Amniotic stem cell (primary cell): ENCODE measurements at places on chromosomes 1 and 21.

- DNase-seq, result no peak
These were observed 41.5 kb downstream of the CBS start for GRCh38 chr21:43034101-43034500.

GRCh38 chr21:32955311-32956060 lies 70.2 kb upstream of the OLIG2 start:
- no peak for DNase-seq

DNA sequence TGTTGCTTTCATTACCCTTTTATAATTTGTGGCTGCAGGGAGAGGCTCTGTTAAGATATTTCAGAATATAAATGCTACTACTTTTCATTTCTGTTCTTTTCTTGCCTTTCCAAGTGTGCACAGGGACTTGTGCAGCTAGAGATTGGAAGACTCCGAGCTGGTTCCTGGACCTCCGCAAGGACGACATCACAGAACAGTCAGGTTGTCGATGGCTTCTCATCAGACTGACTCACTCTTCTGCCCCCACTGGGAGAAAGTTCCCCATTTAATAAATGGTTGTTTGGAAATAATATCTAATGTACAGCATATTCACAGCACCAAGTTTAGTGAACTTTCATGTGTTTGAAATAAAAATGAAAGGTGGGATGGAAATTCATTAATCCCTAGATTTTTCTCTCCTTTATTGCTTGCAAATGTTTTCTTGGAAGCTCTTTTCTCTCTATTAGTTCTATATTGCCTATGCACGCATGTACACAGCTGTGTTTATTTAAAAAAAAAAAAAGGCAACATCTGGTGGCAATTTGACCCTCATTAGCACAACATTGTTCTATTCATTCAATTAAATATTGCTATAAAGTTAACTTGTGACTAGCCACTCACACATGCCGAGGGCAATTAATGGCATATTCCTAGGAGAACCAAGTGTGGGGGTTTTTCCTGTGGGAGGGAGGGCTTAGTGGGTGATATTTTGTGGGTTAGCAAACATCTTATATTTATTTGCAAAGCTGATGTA lies 77.5 kb upstream of the L1TD1 start:
- no peak for DNase-seq

DNA sequence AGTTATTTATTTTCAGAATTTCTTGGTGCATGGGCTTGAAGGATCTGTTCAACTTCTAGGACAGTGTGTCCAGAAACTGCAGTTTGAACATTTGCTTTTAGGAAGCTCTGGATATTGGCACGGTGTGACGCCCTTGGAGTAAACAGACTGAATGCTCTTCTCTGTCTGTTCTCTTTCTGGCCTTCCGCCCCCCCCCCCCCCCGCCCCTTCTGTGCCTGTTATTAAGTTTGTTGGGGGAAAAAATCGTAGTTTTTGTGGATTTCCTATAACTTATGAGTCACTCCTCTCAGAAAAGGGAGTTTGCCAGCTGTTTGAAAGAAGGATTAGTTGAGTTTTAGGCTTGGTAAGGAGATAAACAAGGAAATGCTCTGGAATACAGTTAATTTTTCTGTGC lies 1.2 kb downstream of the KCTD3 start:
- DNase-seq, result peak; percentile 11

- DNase-seq, result no peak
These were observed 112.3 kb upstream of the NFIA start for GRCh38 chr1:60969971-60970509.

DNA sequence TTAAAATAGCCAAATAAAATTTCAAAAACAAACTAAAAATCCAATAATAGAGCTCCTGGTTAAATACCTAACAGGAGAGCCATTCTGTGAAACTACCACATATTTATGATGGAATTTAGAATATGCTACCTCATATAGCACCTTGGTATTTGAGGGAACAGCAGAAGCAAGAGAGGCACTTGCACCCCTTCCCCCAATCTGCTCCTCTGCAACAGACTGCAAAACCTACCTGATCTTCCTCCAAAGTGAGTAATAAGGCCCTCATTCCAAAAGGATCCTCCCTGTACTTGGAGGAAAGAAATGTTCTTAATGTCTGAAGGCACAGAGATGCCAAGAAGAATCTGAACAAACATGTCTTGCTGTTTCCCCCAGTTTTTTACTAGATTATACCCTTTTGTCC lies 28.1 kb upstream of the RNPC3 start:
- no peak for DNase-seq

- no peak for DNase-seq
These were observed 2.0 kb downstream of the CFAP45 start for GRCh38 chr1:159897962-159898361.

GRCh38 chr1:22450351-22451021 lies 1.2 kb upstream of the ZBTB40 start:
- DNase-seq, result no peak

DNA sequence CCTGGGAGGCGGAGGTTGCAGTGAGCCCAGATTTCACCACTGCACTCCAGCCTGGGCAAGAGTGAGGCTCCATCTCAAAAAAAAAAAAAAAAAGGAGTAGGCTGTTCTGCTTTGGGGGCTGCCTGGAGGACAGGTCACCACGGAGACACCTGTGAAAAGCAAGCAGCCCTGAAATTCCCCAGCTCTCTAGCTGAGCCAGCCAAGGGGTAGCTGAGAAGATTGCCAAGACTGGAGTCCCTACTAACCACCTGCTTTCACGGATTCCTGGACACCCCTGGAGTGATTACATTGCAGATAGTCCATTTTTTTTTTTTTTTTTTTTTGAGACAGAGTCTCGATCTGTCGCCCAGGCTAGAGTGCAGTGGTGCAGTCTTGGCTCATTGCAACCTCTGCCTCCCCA lies 12.5 kb downstream of the GPX7 start:
- no peak for DNase-seq

DNA sequence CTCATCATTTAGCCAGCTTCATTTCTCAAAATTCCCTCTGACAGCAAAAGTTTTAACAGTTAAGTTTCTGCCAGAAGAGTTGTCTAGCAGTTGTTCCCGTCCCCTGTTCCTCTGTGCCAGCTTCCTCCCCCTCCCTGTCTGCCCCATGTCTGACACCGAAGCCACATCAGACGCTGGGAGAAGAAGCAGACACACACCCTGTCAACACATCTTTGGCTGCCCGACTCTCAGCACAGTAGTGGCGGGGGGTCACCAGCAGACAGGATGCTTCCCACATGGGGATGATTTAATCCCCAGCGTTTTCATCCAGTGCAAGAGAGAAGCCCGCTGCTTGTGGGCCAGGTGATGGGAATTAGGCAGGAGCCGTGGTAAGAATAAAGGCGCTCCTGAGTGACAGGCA lies 379.4 kb upstream of the RUNX1 start:
- DNase-seq, result no peak

DNA sequence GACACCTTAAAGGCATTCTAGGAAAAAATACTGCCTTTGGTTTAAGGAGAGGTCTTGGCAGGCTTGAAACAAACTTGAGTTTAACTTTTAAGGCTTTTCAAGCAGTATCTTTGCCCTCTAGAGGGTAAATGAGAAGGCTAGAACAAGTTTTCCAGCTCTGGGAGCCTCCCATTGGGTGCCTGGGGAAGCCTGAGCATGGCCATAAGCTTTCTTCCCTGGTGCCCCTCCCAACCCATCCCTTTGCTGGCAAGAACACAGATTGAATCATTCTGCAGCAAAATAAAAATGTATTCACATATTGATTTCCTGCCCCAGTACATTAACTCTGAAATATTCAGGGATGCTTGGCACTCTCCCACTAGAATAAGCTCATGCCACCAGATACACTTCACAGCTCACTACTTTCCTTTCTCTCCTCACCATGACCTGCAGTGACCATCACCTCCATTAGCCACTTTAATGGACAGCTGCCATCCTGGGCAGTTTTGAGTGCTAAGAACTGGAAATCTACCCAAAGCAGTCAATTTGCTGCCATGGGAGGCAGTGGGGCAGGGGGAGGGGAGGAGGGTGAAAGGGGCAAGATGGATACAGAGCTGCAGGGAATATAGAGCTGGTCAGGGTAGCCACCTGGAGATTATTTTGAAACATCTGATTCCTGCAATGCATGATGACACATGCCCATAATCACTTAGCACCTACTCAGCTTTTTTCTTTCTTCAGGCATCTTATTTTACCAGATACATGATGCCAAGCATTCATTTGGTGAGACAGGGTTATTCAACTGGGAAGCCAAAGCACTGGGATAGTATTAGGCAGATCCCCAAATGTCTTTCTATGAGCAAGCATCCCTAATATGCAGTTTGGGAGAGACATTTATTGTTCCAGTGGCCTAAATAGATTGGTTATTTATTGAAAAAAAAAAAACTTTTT lies 140.6 kb downstream of the SYT2 start:
- no peak for DNase-seq

GRCh38 chr1:179767177-179767581 lies 24.1 kb downstream of the FAM163A start:
- no peak for DNase-seq

- DNase-seq, result no peak
These were observed 696.1 kb upstream of the NCAM2 start for GRCh38 chr21:20302084-20302483.

- DNase-seq, result no peak
These were observed 6.6 kb downstream of the BATF3 start for GRCh38 chr1:212692774-212693644.

GRCh38 chr1:238964631-238965030 lies 421.7 kb upstream of the CHRM3 start:
- no peak for DNase-seq

DNA sequence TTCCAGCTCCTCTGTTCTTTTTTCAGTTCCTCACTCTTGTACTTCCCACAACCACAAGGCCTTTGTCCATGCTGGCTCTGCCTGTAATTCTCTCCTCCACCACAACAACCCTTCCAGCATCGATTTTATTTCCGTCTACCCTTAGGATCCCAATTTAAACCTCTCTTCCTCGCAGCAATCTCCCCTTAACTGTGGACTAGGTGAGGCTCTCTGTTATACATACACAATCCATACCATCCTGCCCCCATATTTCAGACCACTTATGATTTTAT lies 90.4 kb upstream of the ZC3H11B start:
- no peak for DNase-seq

- DNase-seq, result no peak
These were observed 189.8 kb upstream of the PLXNA2 start for GRCh38 chr1:208433971-208434370.

DNA sequence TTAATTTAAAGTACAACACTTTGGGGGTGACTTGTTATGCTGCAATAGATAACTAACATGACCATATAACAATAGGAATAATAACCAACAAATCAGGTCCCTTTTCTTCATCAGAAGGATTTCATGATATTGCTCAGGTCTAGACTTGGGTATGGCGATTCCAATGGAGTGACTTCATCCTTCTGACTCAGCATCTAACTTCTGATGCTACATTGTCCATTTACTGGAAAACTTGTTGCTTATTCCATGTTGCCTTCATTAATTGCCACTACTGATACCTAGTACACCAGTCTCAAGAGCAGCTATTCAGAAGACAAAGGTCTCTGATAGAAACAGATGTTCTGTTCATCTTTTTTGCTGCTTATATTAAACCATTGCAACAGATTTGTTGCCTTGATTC lies 324.3 kb downstream of the TGFB2 start:
- no peak for DNase-seq

DNA sequence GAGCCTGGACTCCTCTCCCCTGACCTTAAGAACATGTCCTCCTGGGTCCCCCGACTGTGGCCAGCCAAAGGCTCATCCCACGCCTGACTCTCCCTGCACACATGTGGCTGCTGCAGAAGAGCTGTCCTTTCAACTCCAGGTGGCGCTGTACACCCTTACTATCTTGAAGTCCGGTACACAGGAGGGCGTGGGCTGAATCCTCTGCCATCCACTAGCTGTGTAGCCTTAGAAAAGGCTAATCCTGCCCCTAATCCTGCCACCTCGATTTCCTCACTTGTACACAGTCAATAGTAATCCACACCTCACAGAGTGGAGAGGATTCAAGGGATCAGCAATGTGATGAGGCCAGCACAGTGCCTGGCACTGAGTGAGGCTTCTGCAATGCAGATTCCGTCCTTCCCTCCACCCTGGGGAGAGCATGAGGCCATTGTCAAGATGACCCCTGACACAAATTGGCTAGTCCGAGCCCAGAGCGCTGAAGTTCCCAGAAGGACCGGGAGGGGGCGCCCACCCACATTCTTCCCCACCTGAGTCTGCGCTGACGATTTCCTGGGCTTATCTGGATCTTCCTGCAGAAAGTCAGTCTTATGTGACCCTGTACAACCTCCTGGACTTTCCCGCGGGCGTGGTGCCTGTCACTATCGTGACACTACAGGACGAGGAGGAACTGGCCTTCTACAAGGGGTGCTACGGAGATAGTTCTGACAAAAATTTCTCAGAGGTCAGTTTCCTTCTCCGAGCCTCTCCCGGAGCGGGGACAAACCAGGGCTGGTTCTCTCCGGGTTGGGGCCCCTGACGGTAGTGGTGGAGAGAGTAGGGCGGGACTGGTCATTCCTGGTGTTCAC lies 47.1 kb upstream of the DMBX1 start:
- peak; percentile 54 for DNase-seq

- DNase-seq, result no peak
These were observed 61.0 kb downstream of the TIAM1 start for GRCh38 chr21:31283025-31283424.

GRCh38 chr1:201346337-201346939 lies 31.0 kb downstream of the TNNT2 start:
- DNase-seq, result no peak

- DNase-seq, result no peak
These were observed 5.5 kb downstream of the MORC3 start for GRCh38 chr21:36325373-36326010.

GRCh38 chr1:51512120-51512519 lies 6.9 kb downstream of the EPS15 start:
- DNase-seq, result no peak

GRCh38 chr1:6462412-6463119 lies 3.4 kb downstream of the TNFRSF25 start:
- no peak for DNase-seq

DNA sequence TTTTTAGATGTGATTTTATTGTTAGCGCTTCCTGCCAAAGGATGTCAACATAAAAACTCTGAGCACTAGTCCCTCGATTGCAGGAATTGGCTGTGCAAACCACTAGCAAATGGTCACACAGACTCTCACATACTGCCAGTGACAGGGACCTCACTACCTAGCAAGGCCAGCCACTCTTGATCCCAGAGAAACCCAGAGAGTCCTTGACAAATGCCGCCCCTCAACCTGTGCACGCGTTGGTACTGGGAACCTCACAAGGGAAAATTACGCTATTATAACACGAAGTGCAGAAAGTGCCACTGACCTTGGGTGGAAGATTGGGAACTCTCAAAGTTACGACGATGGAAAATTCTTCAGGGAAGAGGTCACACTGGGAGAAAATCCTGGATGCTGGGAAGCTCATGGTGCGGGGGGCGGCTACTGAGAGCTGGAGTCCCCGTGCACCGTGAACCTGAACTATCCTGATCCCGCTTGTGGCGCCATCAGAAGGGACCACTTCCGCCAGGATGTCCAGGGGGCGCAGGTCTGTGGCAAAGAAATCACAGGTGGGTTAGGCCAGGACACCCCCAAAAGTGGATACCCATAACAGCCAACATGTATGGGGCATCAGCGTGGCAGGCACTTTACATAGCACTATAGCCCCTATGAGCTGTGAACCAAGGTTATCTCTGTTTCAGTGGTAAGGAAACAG lies 5.9 kb upstream of the KRTAP10-4 start:
- no peak for DNase-seq
